ENCODE measurements at places on chromosomes 11 and 22.
A peak's percentile ranks its signal among the peaks of the same experiment; 100 is the strongest.

- no peak for DNase-seq
These were observed 654.3 kb downstream of the NTM start for GRCh38 chr11:132024587-132025295.

DNA sequence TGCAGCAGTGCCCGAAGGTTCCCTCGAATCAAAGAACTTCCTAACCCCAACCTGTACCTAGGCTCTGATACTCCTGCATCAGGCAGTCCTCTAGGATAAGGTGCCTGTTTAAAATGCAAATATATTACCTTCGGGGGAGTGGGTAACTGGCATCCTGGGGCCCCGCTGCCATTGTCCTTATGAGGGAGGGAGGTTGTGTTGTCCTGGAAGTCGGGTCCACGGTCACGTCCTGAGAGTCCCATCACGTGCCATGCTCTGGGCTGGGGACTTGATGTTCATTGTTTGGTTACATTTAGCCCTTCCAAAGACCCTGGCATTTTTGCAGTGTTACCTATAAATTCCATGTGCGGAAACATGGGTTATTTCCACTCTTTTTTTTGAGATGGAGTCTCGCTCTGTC, 67.6 kb downstream of the PARVB start:
- DNase-seq, result no peak

- DNase-seq, result no peak
These were observed 193.8 kb downstream of the DBX1 start for GRCh38 chr11:19966441-19966840.

GRCh38 chr11:76074148-76075095, 131.9 kb downstream of the WNT11 start:
- DNase-seq, result no peak

DNA sequence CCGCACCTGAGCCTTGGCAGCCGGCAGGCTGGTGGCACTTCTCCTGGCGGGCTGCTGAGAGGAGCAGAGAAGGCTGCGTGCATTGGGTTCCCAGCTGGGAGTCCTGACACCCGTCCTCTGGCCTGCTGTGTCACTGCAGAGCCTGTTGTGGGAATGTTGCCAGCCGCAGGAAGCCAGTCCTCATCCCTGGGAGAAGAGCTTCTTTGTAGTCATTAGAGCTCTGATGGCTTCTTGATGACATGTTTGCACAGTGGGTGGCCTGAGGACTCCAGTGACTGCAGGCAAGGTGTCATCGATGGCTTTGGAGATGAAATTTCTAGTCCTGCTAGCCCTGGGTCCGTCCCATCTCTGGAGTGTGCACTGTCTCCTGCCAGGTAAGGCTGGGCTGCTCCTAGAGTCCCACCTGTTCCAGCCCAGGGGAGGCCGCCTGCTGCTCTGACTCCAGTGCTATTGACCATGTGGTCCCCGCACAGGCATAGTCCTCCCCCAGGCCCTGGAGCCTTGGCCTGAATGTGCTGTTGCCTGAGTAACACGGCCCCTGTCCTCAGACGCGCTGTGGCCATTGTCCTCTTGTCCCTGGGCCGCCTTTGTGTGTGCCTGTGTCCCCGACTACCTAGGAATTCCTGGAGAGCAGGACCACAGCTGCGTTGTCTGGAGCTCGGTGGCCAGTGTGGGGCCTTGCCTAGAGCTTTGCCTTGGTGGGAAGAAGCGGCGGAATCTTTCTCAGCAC, 129.2 kb downstream of the CACNA1I start:
- no peak for DNase-seq

DNA sequence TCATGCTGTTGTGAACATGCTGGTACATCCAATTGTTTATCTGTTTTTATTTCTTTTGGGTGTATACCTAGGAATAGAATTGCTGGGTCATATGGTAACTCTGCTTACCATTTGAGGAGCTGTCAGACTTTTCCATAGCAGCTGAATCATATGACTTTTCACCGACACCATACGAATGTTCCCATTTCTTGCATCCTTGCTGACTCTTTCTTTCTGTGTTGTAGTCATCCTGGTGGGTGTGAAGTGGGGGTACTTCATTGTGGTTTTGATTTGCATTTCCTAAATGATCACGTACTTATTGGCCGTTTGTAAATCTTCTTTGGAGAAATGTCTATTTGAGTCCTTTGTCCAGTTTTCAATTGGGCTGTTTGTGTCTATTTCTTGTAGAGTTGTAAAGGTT, 26.5 kb downstream of the ATXN10 start:
- DNase-seq, result no peak

GRCh38 chr22:22533863-22534262, 13.8 kb upstream of the ZNF280A start:
- no peak for DNase-seq

GRCh38 chr22:19292458-19293230, 1.1 kb upstream of the CLTCL1 start:
- DNase-seq, result no peak

GRCh38 chr22:34997633-34998299, 68.2 kb upstream of the ISX start:
- no peak for DNase-seq

DNA sequence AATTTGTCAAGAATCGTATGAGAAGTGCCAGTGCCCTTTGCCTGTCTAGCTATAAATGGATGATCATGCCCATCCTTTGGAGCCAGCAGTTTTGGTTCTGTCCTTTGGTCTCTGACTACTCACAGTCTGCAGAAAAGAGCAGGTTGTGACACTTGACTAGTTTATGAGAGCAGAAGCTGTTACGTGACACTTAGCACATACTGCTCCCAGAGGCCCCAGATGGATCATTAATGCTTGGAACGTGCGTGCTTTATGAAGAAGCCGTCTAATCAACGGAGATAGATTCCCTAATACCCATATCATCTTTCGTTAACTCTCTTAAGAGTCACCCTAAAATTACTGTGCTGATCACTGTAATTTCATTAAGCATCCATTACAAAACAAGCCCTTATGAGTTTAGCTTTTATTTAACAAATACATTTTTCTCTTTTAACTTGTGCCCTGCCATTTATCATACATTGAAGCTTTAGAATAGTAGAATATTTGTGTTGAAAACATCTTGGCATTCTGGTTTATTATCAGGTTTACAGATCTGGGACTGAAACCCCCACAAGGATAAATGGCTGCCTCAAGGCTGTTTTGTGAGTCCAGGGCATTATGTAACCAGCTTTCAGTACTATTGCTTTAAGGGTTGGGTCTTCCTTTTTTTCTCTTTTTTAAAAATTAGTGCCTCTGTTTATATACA, 47.0 kb upstream of the ADORA2A start:
- no peak for DNase-seq

- no peak for DNase-seq
These were observed 2.1 kb downstream of the CLDN25 start for GRCh38 chr11:113781682-113782081.

DNA sequence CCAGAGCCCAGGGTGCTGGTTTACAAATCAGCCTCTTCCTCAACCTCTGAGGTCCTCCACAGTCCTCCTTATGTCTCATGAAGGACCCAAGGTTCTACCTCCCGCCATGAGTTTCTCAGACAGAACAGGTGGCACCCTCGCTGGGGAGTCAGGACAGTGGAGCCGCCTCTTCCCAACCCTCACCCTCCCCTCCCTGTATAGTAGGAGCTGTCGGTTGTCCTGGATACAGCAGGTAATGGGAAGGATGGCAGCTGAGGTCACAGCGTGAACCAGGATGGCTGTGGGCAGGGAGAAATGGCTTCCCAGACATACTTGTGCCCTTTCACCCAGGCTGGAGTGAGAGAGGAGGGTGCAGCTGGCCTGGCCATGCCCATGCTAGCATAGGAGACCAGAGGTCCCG, 134.6 kb downstream of the CHST1 start:
- DNase-seq, result no peak

GRCh38 chr22:22916215-22916951, 28.8 kb downstream of the IGLL5 start:
- no peak for DNase-seq

DNA sequence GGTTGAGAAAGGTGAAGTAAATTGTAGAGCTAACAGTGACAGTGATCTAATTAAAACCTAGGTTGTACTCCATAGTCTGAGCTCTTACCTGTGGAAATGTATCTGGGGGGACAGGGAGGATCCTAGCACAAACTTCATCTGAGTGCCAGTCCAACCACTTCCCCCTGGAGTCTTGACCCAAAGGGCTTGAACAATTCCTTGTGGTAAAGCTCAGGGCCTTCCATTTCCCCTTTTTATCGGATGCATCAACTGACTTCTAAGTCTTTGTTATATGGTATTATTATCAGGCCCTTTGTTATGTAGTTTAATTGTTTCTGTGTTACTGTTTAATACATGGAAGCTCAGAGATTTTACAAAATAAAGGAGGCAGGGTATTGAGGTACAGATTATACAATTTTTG, 140.2 kb upstream of the SESN3 start:
- no peak for DNase-seq

GRCh38 chr11:72369743-72370142, 64.6 kb downstream of the CLPB start:
- no peak for DNase-seq

DNA sequence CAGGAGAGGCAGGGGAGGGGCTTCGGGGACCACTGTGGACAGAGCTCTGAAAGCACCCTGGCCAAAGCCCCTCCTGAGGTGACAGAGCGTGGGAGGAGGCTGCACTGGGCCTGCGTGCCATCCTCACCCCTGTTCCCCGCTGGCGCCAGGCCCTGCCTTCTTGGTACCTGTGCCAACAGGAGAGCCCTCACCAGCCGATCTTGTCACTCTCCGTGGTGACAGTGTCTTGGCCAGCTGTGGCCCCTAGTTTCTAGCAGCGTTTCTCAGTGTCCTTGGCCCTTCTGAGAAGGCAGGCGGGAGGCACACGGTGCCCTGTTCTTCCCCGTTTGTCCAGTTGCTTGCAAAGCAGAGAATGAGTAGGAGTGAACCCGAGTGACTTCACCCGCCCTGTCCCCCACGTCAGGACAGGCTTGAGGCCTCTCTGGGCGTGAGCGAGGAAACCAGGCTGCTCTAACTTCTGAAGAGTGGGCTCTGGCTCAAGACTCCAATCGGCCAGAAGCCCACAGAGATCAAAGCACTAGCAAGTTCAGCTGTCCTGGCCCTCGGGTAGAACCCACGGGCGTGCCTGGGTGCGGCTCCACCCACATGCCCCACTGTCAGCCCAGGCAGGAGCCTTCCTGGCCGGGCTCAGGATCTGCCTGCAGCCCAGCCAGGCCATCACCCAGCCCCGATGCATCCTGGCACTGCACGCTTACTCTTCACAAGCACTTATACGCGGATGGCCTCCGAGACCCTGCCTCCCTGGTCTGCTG, 60.2 kb upstream of the EMID1 start:
- DNase-seq, result no peak

DNA sequence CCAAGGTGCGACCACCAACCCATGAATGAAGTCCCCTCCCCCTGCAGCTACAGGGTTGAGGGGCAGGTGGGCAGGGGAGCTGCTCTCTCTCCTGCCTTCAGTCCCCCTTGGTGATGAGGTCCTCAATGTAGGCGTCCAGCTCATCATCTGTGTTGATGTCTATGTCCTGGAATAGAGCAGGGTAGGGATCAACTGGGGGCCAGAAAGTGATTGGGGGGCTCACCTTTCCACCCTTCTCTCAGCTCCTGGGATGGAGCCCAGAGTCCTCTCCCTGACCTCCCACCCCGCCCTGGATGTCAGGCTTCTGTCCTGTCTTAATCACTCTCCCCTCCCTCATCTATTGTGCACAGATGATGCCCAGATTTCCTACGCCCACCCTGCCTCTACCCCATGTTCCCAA, 41.9 kb downstream of the MORC2 start:
- no peak for DNase-seq

GRCh38 chr22:29106839-29107238, 34.0 kb downstream of the KREMEN1 start:
- no peak for DNase-seq

DNA sequence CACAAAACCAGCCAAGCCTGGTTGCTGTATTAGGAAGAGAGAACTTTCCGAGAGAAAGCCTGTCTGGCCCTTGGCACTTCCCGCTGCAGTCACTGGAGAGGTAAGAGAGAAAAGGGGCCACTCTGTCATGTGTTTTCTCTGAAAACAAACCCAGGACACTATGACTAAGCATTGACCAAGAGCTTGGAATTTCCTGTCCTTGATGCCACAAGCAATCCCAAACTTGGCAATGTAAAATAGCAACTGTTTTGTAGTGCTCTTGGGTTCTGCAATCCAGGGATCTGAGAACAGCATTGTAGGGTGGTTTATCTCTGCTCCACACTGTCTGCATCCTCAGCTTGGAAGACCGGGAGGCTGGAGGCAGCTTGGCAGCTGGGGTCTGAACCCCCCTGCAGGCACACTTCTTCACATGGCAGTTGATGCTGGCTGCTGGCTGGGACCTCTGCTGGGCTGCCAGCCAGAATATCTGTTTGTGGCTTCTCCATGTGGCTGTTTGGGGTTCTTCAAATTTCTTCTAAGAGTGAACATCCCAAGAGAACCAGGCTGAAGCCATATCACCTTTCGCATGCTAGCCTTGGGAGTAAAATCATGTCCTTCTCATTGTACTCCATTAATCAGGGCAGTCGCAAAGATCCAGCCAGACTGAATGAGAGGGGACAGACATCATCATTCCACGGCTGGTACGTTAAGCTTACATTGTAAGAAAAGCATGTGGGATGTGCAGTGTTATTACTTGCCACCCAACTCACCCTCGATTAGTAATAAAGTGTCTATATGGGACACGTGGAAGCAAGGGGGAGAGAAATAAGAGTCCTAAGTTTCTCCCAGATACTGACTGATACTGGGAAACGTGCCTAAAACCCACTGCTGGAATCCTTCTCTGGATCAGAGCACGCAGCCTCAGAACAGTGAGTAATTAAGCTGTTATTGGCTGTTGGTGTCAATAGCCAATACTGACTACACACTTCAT, 537.4 kb upstream of the B3GAT1 start:
- DNase-seq, result no peak

GRCh38 chr11:18468961-18469360, 13.3 kb downstream of the LDHAL6A start:
- DNase-seq, result no peak

- no peak for DNase-seq
These were observed 18.5 kb upstream of the OR4A16 start for GRCh38 chr11:55324500-55324899.

GRCh38 chr11:65215441-65216076, 33.8 kb downstream of the CAPN1 start:
- DNase-seq, result no peak

GRCh38 chr11:34349882-34350281, 7.9 kb downstream of the ABTB2 start:
- DNase-seq, result no peak

DNA sequence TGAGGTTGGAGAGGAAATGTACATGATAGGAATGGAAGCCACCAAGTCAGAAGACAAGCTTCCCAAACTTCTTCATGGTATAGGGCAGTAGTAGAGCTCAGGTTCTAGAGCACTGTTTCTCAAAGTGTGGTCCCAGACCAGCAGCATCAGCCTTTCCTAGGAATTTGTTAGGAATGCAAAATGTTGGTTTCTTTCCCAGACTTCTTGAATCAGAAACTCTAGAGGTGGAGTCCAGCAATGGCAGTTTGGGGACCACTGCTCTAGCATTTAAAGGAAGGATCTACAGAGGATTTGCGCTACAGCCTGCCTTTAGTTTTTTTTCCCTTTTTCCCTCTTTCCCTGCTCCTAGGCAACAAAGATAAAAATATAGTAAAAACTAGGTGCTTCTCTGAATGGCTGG, 17.0 kb upstream of the MMP12 start:
- DNase-seq, result no peak

- peak; percentile 76 for DNase-seq
These were observed at the start of gene RAB36 for GRCh38 chr22:23144932-23145877. Gene RAB36 (plus strand): TSS chr22:23145477. CDS start chr22:23146617, 1,140 bp downstream.

GRCh38 chr11:65585396-65586246, 9.8 kb downstream of the EHBP1L1 start:
- DNase-seq, result no peak
